Stimulated activated CD8-positive, alpha-beta memory T cell treated with anti-CD3 and anti-CD28 coated beads, Interleukin-7, amount 100 ng/mL, for 1 hour (primary cell): ENCODE measurements at places on chromosomes 12 and 14.

DNA sequence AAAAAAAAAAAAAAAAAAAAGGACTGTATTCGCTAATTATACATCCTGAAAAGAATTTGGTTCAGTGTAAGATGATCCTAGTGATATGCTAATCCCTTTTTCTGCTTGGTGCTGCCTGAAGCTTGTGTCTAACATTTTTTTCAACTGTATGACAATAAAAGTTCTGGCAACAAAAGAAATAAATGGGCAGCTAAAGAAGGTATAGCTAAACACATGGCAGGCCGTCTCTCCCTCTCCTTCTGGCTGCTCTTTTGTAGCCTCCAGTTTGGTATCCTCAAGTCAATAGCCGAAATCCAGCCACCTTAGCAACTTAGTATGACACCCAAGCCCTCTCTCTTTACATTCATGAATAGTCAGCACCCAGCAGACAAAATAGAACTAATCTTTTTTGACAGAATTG lies 198.3 kb upstream of the OTX2 start:
- no peak for DNase-seq

DNA sequence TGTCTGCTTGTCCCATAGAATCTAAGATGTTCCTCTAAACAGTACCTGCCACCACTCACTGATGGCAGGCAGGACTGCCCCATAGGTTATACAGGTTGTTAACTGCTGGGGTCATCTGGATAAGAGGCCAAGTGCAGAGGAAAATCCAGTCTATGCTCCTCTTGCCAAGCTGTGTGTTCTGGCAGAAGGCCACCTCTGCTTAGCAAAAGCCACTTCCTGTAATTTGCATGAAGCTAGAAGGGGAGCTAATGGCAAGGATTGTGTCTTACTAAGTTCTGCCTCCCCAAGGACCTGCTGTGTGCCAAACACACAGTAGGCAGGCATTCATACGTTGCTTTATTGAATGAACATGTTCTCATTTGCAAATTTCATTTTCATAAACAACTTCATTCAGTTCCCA lies 445.4 kb downstream of the BCL11B start:
- DNase-seq = no peak

GRCh38 chr12:3961591-3961990 lies 88.4 kb upstream of the PARP11 start:
- no peak for DNase-seq

GRCh38 chr12:15700595-15700994 lies 88.6 kb downstream of the EPS8 start:
- no peak for DNase-seq

- DNase-seq = no peak
These were observed 315.8 kb downstream of the AEBP2 start for GRCh38 chr12:19755136-19755535.

DNA sequence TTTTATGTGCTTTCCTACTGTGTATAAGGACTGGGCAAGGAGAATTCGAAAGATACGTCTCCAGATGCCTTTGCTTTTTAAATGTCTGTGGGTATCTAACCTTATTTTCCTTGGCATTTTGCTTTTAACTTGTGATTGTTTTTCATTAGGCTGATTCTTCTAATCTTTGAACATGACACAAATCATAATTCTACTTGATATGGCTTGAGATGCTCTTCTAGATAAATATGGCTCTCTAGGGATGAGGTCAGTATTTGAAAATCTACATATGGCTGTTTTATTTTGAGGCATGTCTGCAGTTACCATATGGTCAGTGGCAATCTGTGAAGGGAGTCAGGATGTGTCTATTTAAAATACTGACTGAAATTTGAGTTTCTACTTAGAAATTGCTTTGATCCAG lies 139.2 kb downstream of the SLC2A13 start:
- DNase-seq = no peak

- DNase-seq = no peak
These were observed 101.6 kb downstream of the TSPAN9 start for GRCh38 chr12:3178671-3179313.

DNA sequence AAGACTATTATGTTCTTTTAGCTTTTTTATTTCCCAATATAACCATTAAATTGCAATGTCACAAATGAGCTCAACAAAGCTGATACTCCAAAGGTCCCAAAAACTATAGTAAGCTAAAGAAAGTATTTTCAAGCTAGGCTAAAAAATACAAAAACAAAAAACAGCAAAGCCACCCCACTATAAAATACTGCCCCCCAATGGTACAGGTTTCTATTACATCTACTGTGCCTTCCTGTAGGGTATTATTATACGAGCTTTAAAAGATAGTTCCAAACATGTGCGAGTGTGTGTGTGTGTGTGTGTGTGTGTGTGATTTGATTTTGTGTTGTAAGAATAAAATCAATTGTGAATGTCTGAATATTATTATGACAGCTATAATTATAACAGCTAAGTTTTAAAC lies 1.1 kb downstream of the IFNG start:
- DNase-seq = no peak

GRCh38 chr14:36510078-36510799 lies 9.8 kb downstream of the NKX2-1 start:
- DNase-seq = no peak

- DNase-seq = no peak
These were observed 217.2 kb downstream of the C12orf50 start for GRCh38 chr12:87812030-87812429.

- no peak for DNase-seq
These were observed 12.5 kb downstream of the GNS start for GRCh38 chr12:64746663-64747062.

DNA sequence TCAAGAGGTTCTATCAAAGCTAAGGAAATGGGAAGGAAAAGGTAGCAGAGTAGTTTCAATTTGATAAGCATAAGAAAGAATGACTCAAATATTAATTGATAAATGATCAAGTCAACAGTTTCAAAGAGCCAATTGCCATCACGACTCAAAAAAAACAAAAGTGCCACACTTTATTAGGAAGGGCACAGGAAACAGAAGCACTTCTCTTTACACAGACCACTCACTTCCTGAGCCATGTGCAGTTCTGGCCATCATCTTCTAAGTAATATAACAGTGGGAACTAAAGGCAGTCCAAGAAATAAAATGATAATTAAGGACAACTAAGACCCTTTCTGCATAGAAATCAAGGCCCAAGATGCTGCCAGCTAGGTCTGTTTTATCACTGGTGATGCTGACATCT lies 13.2 kb downstream of the TM7SF3 start:
- no peak for DNase-seq

GRCh38 chr12:111389635-111390034 lies 16.1 kb upstream of the SH2B3 start:
- no peak for DNase-seq

GRCh38 chr12:109393437-109394345 lies 46.0 kb downstream of the MYO1H start:
- DNase-seq = no peak

GRCh38 chr12:92370828-92371227 lies 225.2 kb upstream of the BTG1 start:
- DNase-seq = no peak

GRCh38 chr12:117321572-117321971 lies 39.9 kb downstream of the NOS1 start:
- no peak for DNase-seq

DNA sequence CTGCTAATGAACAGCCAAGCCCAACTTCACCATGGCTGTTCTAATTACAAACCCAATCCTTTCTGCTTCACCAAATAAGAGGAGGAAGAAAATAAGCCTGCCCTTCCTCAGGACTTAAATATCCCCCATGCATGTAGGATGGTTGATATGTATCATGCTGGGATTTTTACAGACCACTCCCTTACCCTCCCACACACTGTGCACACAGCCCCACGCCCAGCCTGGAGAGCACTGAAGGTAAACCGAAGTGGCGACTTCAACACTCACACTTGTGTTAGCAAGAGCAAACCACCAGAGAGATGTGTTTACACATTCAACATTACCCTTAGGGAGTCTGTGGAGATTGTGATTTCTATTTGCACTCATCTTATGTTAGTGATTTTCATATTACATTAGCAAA lies 241.2 kb downstream of the EGLN3 start:
- no peak for DNase-seq

- DNase-seq = no peak
These were observed 15.9 kb downstream of the FBLN5 start for GRCh38 chr14:91931478-91932088.

DNA sequence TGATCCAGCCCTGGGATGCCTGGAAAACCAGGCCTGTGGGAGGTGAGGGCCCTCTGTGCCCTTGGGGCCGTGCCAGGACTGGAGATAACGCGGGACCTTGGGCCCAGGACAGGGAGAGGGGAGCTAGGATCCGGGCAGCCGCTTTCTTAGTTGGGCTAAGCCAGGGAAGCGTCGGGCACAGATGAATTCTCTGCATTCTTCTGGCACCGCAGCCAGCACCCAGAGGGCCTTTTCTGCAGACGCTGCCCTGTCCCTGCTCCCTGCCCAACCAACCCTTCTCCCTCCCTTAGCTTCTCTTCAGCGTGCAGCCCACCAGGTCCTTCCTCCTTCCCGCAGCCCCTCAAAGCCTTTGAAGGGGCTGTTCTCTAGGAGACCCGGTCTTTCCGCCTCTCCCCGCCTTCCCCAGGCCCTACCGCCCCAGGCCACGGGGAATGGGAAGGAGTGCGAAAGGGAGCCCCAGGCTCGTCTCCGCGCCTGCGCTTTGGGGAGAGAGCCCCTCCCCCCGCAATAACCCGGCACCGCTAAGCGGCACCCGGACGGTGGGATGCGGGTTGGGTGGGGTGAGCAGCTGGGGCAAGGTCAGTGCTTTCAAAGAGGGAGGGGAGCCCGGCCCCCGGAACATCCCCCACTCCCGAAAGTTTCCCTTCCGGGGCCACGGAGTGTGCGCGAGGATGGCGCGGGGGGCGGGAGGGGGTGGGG lies 663 bp downstream of the NCKAP5L start:
- DNase-seq = no peak

- DNase-seq = no peak
These were observed 39.8 kb downstream of the GPR135 start for GRCh38 chr14:59425322-59425935.

- DNase-seq = no peak
These were observed 30.7 kb downstream of the CSRP2 start for GRCh38 chr12:76848132-76848531.

- no peak for DNase-seq
These were observed 4.7 kb downstream of the RPS29 start for GRCh38 chr14:49581209-49582112.

DNA sequence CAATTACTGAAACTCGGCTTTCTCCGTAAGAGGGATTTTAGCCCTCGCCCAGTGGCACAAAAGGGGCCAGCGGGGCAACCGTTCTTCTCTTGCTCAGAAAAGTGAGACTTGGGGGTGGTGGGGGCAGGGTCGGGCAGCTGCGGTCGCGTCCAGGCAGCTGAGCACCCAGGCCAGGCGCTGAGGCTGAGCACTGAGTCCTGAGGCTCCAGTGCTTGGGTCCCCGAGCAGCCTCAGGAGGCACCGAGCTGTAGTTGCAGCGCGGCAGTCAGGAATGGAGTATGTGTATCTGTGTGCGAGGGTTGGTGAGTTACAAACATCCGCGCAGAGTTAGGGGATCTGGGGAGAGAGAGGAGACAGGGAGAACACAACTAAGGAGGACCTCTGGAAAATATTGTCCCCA lies 4.1 kb upstream of the HOXC6 start:
- no peak for DNase-seq

DNA sequence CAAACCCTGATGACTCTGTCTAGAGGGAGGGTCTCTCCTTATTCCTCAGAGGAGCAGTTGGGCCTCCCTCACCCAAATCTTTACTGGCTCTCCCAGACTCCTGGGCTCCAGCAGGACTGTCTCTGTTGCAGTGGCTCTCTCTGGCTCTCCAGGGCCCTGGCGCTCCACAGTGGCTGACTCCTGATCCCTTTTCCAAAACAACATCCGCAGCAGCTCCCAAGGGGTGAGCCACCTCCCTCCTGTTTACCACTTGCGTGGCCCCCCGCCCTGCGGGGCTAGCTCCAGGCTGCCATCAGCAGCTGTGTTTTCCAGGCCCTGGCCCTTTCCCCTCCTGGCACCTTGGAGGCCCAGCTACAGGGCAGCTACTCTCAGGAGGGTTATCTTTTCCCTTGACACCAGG lies 123.5 kb downstream of the CALM1 start:
- DNase-seq = no peak

DNA sequence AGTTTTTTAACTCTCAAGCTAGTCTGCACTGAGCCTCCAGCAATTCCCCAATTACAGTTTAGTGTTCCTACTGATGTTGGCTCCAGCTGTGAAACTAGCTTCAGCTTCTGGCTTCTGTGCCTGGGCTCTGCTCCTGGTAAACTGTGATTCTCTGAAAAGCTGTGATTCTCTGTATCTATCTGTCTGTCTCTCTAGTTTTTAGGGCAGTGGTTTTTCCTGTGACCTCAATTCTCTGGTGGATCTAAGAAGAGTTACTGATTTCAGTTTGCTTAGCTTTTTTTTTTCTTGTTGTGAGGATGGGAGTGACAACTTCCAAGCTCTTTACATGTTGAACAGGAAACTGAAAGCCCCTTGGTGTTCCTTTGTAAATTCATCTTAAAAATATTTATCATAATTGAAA lies 3.8 kb upstream of the HIF1A start:
- no peak for DNase-seq

GRCh38 chr14:61350427-61351270 lies 29.3 kb downstream of the PRKCH start:
- no peak for DNase-seq

DNA sequence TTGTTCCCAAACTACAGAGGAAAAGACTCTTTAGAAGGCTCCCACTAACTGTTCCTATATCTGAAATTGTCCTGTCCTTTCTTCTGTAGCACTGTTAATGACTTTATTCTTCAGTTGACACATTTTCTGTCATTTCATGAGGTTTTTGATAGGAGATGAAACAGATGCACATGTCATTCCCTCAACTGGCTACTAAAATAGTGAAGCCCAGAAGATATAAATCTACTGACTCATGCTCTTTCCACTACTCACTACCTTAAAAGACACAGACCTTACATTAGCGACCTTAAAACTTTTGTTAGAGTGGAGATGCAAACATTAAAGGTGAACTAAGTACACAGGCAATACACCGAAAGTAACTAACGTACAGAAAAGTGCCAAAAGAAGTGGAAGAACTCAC lies 59.5 kb upstream of the ANKS1B start:
- DNase-seq = no peak

DNA sequence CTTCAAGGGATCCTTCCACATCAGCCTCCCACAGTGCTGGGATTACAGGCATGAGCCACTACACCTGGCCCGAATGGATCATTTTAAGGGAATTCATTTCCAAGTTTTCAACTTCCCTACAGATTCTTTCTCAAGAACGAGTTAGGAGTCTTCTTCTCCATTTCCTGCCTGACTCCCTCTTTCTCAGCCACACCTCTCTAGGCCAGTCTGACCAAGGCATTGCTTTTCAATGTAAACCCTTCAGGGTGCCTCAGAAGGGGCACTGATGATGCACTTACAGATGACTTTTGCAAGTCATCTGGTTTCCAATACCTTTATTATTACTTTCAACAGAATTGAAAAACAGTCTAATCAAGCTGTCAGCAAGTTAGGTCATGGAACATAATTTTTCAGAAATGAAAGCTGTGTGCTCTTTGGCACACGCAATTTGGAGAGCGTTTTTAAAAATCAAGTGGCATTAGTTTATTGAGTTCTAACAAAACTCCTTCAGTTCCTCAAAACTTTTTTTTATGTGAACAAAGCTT lies 47.2 kb downstream of the SVOP start:
- no peak for DNase-seq

GRCh38 chr12:132133952-132134652 lies 10.0 kb downstream of the DDX51 start:
- DNase-seq = no peak

- no peak for DNase-seq
These were observed 41.9 kb downstream of the DYRK4 start for GRCh38 chr12:4603946-4604345.
